ENCODE measurements at places on chromosomes 11 and 22.

DNA sequence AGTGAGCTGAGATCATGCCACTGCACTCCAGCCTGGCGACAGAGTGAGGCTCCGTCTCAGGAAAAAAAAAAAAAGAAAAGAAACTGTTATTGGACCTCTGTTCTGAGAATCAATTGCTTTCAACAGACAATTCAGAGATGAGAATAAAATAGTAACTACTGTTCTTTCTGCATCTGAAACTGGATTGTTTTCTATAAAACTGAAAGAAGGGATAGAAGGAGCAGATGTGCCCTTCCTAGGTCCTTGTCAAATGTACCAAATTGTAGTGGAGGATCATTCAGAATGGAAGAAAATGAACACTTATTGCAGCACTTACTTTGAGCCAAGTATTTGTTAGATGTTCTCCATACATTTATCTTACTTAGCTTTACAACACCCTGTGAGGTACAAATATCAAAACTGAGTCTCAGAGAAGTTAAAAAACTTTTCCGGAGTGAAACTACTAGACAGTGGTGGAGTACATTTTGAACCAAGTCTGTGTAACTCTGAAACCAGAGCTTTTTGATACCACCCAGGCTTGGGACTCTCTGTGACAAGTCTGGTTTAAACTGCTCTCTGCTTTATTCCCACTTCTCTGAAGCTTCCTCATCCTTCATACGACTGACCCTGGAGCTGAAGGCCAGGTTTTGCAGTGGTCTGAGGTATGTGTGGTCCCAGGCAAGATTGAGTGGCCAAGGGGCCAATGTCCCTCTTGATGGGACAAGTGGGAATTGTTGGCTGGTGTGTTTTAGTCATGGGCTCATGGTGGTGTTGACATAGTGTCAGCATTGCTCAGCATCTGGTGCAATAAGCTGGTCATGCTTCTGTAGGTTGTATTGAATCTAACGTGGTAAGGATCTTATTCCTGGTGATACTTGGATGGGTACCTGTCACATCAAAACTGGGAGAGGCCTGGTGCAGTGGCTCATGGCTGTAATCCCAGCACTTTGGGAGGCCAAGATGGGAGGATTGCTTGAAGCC is 48.2 kb upstream of the CCDC134 start:
- peak; percentile 69 for DNase-seq

GRCh38 chr11:1125803-1126202 is 31.9 kb upstream of the MUC5AC start:
- no peak for DNase-seq

DNA sequence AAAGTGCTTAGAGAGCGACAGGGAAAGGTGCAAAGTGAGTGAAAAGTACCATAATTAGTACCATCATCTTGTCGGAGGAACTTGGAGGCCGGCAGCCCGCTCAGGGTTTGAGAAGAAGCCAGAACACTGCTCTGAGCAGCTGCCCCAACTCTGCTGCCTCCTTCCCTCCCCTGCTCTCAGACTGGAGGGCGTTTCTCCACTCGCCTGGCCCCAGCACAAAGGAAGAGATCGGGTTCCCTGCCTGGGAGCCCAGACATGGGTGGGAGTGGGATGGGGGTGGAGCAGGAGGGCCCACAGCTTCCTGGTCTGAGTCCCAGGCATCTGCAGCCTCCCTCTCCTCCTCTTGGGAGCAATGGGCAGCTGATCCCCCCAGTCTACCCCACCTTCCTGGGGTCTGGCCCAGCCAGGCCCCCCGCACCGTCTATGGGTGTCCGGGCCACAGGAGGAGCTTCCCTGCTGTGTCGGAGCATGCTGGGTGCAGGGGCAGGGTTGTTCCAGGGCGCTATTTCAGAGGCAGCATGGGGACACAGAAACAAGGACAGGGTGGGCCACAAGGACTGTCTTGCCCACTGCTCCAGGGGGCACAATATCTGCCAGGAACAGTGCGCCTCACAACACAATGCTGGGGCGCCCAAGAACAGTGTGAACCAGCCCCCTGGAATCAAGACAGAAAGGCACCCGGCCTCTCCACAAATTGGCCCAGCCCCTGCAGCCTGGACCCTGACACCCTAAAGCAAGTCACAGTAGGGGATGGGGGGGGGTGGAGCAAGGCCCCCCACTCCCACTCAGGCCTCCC is 4.8 kb downstream of the LIF start:
- DNase-seq: no peak

GRCh38 chr11:75872887-75873416 is 57.9 kb downstream of the UVRAG start:
- no peak for DNase-seq

DNA sequence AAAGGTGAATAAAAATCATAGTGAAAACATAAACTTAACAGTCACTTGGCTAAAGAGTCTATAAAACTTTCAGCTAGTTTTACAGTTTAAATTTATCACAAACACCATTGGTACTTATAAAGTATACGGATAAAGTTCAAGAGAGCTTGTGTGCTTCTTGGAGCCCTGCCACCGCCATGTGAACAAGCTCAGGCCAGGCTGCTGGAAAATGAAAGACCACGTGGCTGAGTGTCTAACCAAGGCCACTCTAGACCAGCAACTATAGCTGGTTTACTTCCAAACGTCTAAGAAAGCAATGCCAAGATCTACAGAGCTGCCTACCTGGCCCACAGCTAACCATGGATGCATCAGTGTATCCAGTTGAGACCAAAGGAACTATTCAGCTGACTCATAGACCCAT is 66.3 kb upstream of the API5 start:
- DNase-seq: no peak

- peak; percentile 10 for DNase-seq
These were observed 819 bp downstream of the JAML start for GRCh38 chr11:118223992-118224391.

DNA sequence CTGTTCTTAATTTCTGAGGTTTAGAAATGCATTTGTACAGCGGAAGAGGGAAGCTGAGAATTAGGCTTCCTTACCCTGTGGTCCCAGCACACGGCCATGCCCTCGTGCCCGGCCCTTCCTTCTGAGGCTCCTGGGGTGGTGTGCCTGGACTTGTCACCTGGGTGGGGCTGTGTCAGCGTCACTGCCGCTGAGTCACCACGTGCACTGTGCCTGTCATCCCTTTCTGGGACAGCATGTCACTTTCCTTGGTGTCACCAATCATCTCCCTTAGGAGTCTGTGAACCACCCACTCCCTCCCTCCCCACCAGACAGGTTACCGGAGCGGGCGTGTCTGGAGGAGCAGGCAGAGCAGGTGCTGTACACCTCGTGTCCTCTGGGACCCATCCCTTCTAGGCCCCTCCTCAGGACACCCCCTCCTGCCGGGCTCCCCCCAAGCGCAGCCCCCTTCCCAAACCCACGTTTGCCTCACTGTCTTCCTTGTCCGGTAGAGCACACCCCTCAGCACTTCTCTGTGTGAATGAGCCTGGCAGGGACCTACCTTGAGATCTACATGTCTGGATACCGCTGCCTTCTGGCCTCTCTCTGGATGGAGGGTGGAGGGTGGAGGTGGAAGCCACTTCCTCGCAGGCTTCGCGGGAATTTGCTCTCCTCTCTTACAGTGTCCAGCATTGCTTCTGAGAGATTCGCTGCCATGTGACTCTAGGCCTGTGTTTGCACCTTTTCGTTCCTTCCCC is 367.6 kb downstream of the TBC1D22A start:
- DNase-seq: peak; percentile 59

DNA sequence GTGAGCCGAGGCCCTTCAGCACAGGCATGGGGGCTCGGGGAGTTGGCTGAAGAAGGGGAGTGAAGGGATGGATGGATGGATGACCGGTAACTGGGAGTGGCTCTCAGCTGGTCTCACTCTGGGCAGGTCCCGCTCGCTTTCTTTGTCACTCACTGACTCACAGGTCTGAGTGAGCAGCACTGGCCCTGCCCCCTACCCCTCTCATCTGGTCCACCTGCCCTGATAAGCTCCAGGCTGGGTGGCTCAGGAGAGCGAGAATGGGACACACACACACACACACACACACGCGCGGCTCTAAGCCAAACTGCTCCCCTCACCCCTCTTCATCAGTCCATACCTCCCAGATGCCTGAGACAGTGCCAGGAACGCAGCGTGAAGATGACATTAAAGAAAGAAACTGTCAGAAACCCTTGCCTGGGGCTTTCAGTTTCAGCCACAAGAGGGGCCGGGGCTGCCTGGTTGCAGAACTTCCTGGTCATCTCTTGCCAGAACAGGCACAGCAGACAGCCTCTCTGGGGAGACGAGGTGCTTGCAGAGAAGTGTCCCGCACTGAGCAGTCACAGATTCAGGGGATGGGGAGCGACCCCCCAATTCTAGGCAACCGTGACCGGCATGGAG is 16.5 kb upstream of the SHISAL1 start:
- no peak for DNase-seq

DNA sequence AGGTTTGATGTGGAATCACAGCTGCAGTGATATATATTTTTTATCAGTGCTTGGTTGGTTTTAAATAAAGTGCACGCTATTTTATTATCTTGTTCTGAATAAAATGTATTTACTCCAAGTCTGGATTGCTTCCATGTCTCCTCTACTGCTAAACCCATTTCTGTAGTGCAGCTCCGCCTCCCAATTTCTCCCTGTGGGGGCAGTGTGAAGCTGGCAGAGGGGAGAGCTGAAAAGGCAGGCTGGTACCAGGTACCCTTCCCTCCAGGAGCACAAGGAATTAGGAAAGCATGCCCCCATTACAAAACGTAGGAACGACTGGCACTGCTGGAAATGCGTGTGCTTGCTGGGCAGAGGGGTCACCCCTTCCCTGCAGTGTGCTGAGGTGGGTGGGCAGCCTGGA is 934 bp upstream of the TMEM132A start:
- DNase-seq: no peak

GRCh38 chr11:35248558-35249323 is 109.8 kb downstream of the CD44 start:
- no peak for DNase-seq

GRCh38 chr11:35620795-35621194 is 2.5 kb downstream of the FJX1 start:
- no peak for DNase-seq

GRCh38 chr11:76653674-76654284 is 16.8 kb downstream of the LRRC32 start:
- no peak for DNase-seq

- no peak for DNase-seq
These were observed 79.9 kb upstream of the DRD2 start for GRCh38 chr11:113555071-113555619.

DNA sequence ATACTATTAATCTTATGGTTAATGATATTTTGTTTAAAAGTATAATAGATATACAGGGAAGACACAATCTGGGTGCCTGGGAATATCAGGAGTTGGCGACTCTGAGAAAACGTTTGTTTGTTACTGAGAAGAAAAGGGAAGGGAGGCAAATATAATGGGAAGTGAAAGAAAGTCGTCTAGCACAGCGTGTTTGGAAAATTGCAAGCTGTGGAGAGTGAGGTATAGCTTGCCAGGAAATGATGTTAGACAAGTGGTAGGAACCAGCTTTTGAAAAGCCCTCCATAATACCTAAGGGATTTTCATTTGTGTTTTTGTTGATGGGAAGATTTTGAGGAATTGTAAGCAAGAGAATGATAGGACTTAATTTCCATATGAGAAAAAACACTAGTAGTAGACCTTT is 322.2 kb downstream of the LUZP2 start:
- DNase-seq: peak; percentile 67

- no peak for DNase-seq
These were observed 324.3 kb downstream of the DYNC2H1 start for GRCh38 chr11:103433386-103434072.

DNA sequence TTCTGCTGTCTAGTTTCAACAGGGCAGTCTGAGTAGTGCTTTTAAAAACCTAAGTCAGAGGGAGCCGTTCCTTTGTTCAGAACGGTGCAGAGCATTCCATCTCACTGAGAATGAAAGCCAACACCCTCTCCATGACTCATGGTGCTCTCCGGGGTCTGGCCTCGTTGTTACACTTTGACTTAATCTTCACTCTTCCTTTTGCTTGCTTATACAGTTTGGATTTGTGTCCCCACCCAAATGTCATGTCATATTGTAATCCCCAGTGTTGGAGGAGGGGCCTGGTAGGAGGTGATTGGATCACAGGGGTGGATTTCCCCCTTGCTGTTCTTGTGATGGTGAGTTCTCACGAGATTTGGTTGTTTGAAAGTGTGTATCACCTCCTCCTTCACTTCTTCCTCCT is 292.2 kb downstream of the ST3GAL4 start:
- no peak for DNase-seq

GRCh38 chr11:34140149-34140548 is 34.7 kb downstream of the NAT10 start:
- no peak for DNase-seq

GRCh38 chr11:127247261-127247851 is 246.8 kb upstream of the KIRREL3 start:
- DNase-seq: no peak

GRCh38 chr11:130118165-130118564 is 41.4 kb upstream of the ST14 start:
- DNase-seq: no peak

DNA sequence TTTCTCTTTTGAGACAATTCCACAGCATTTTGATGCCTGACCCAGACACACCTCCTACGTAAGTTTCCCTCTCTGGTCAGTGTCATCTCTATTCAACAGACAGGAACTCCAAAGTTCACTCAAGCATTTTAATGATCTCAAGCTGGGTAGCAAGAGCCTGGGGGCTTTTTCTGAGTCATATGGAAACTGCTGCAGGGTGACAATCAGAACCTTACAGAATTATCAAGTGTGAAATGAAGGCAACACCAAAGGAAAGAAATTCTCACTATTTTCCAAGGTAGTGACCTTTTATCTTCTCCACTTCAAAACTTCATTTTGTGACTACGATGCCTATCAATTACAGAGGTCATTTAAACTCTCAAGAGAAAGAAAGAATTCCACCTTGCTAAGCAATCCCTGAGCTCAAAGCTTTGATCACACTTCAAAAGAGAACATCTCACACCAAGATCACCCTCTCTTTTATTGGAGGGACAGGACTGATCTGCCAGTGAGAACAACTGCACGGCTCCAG is 229.0 kb upstream of the ZC3H12C start:
- no peak for DNase-seq

DNA sequence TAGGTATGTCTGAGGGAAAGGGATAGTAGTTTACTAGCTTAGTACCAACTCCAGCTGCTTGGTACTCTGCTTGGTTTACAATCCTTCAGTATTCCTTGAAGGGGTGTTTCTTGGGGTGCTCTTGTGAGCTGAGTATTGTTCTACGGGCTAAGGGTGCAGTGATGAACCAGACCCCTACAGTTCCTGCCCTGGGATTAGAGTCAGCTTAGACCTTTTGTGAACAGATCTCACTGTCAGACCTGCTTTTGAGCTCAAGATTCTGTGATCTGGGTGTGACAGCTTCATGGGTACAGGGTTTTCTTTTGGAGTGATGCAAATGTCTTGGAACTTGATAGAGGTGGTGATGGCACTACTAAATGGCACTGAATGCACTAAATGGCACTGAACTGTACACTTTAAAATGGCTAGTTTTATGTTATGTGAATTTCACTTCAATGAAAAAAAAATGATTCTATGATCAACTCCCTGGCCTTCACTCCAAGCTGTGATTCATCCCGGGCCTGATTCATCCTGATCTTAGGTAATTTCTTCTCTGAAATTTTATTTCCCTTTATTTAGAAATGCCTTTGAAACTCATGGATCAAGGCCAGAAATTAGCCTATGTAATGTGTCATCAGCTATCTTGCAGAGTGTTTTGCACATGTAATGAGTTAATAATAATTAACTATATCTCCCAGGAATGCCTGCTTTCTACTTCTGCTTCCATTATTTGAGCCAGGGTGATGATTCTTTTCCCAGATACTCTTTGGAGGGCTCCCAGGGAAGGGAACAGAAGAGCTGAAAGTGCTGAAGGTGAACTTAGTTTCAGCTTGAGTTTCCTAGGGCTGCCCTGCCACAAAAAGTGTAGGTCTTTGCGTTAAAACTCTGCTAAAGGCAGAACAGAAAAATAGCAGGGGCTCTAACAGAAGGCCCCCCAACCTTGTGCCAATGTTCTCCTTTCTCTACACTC is 87.9 kb downstream of the NCAM1 start:
- DNase-seq: peak; percentile 55
